Right renal cortex interstitium (tissue), 3 donors: ENCODE measurements at places on chromosomes 11 and 22.

- DNase-seq = no peak
Observed at GRCh38 chr11:132692891-132693290, 839.4 kb downstream of the OPCML start.

GRCh38 chr11:60848714-60849151 lies 6.8 kb downstream of the CCDC86 start:
- no peak for DNase-seq

DNA sequence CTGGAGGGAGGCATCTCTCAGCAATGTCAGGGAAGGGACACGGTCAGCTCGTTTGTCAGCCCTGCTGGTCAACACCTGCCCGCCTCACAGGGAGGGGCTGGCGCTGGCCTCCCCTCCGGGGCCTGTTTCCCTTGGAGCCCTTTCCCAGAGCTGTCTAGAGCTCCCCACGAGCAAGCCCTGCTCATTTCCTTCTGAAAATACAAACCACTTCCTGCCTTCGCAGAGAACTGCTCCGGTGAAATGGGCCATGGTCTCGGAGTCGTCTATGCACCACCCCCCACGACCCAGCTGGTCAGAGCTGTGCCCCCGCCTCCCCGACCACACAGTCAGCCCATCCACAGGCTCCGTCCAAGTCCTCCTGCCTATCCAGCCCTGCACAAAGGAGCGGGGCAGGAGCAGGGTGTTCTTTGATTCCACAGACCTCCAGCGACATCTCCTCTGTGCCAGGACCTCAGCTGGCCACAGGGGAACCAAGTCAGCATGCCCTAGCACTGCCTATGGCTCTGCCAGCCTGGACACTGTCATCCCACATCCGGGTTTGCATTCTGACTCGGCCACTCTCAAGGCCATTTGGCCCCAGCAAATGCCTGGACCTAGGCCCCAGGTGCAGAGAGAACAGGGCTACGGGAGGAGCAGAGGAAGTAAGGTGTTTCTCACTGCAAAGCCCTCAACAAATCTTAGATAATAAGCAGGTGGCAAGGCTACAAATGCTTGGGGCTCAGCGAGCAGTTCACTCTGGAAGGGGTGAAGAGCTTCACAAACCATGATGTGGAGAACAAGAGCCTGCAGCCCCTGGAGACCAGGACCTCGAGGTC lies 82.1 kb upstream of the WNT11 start:
- no peak for DNase-seq

DNA sequence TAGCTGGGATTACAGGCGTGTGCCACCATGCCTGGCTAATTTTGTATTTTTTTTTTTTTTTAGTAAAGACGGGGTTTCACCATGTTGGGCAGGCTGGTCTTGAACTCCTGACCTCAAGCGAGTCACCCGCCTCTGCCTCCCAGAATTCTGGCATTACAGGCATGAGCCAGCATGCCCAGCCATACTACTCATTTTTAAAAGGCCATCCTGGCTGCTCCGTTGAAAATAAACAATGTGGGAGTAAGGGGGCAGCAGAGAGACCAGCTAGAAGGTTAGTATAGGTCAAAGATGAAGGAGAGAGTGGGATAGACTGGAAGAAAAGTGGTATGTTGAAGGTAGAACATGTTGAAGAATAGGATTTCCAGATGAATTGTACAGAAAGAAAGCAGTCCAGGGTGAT lies 17.6 kb upstream of the LIN7C start:
- no peak for DNase-seq

DNA sequence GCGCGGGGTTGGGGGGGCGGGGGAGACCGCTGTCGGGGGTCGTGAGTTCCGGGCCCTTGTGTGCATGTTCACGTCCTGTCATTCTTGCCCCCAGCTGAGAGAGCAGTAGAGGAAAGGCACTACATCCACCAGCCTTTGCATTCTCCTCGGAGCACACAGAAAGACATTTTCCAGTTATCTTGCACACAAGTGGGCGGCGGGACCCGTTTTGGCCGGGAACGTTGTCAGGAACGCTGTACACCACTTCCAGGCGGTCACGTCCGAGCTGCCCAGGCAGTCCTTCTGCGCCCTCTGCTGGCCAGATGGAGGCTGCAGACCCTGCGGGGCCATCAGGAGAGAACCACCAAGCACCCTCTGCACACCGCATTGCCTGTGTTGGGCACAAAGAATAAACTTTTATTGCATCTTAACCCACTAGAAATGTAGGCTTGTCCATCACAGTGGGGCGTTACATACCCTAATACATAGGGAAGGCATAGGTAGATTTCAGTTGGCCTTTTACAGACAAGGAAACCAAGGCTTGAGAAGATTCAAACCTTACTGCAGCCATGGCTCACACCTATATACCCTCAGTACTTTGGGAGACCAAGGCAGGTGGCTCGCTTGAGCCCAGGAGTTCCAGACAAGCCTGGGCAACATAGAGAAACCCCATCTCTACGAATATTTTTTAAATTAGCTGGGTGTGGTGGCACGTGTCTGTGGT lies 2.8 kb upstream of the CDKN1C start:
- no peak for DNase-seq
